ENCODE measurements at places on chromosomes 3 and 15.

DNA sequence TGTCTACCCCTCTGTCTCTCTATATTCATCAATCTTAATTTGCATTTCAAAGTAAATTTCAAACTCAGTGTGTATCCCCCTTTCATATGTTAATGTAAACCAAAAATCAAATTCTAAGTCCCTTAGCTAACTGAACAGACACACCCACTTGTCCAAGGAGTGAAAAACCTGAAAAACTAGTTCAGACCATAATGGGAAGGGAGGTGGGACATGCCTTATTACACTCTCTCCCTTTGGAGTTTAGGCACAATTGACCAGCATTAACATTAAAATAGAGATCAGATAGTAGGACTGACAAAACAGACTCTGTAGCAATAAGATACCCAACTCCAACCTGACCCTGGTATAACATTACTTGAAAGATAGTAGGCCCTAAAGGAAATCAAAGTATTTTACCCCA, 247.7 kb upstream of the GADL1 start:
- peak; percentile 42 for DNase-seq

- DNase-seq, result peak; percentile 18
Measured at GRCh38 chr3:131840156-131840797, 194.5 kb downstream of the CPNE4 start.

- peak; percentile 53 for DNase-seq
Measured at GRCh38 chr15:99729920-99730319, 3.3 kb downstream of the LYSMD4 start.

- no peak for DNase-seq
Measured at GRCh38 chr15:101180620-101181307, 71.1 kb downstream of the CHSY1 start.

GRCh38 chr3:159775372-159775961, 213.2 kb upstream of the IL12A start:
- peak; percentile 70 for DNase-seq

DNA sequence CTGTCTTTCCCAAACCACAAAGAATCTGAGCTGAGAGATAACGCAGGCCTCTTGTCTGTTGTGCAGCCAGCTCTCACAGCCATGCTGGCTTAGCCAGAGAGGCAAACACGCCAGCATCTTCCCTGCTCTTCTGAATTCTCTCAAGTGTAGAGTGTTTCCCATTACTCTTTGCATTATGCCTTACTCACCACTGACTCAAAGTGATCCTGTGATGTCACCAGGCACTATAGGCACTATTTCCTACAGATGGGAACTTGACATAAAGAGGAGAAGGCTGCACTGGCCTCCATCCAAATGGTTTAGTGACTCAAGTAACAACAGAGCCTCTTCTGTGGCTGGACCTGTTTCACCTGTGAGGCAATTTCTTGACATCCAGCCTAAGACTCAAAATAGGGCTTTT, 44.4 kb downstream of the PDZRN3 start:
- DNase-seq, result peak; percentile 100

- DNase-seq, result no peak
Measured at GRCh38 chr15:36778531-36778930, 199.1 kb downstream of the CDIN1 start.

GRCh38 chr3:119457246-119457645, 6.2 kb downstream of the TMEM39A start:
- no peak for DNase-seq

All from epithelial cell of esophagus (primary cell).